ENCODE measurements at places on chromosomes 4 and X.

DNA sequence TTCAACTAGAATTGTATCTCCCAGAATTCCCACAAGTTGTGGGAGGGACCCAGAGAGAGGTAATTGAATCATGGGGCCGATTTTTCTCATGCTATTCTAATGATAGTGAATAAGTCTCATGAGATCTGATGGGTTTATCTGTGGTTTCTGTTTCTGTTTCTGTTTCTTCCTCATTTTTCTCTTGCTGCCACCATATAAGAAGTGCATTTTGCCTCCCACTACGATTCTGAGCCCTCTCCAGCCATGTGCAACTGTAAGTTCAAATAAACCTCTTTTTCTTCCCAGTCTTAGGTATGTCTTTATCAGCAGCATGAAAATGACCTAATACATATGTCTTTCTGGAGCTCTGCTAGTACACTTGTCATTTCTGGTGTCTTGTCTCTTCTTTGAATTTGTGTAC, 22.1 kb upstream of the OR13H1 start:
- no peak for DNase-seq

- no peak for DNase-seq
These were observed 115.9 kb downstream of the RAB28 start for GRCh38 chr4:13368217-13368616.

GRCh38 chrX:68372665-68373064, 60.6 kb downstream of the OPHN1 start:
- DNase-seq: no peak

DNA sequence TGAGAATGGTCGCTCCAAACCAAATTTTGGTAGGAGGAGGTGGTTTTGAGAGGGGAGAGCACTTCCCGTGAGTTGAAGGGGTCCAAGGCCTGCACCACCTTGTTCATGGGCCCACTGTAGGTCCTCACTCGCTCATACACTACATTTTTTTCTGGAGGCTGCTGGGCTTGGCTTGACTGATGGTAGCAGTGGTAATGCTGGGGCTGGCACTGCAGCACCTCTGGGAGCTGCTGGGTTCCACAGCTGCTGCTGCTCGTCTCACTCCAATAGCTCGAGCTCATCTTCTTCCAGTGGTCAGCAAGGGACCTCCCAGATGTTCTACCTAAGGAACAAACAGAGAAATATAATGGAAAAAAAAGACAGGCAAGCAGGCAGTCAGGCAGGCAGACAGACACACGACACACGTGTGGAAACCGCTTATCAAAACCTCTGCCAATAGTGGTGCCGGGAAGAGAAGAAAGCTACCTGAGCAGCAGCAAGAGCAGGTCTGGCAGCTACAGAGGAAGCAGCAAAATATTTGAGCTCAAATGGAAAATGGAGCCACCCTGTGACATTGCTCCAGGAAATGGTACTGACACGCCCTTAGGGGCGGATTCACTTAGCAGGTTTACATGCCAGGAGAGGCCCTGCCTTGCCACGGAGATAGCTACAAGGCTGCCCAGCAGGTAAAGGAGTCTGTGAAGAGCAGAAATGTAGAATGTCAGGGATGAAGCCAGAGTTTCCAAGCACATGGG, at the start of gene POF1B:
POF1B (minus strand) TSS at position 492 of the 734 bp plus-strand sequence; CDS start at position 281, 211 bp downstream.
- no peak for DNase-seq
